CD4-positive, alpha-beta T cell treated with Interleukin-6 at 100 ng/mL for 8 hours (primary cell): ENCODE measurements at places on chromosomes 12 and 14.

GRCh38 chr14:100774164-100774537 lies 47.5 kb downstream of the DLK1 start:
- DNase-seq = no peak

DNA sequence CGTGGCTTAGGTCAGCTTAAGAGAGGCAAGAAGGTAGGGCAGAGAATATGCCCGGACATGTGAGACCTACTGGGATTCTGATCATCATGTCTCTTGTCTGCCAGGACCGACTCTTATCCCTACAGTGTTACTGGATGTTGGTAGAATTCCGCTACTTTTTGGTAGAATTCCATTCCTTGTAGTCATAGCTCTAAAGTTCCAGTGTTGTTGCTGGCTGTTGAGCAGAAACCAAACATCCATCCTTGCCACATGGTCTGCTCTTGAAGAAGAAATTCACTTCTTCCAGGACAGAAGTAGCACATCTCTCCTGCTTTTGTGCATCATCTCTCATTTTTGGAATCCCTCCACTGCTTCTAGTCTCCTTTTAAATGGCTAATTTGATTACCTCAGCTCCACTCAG lies 453.7 kb downstream of the RPL10L start:
- no peak for DNase-seq

GRCh38 chr12:12505544-12506495 lies 56.8 kb downstream of the DUSP16 start:
- peak; percentile 20 for DNase-seq

GRCh38 chr14:42535397-42535796 lies 928.7 kb downstream of the LRFN5 start:
- DNase-seq = no peak

DNA sequence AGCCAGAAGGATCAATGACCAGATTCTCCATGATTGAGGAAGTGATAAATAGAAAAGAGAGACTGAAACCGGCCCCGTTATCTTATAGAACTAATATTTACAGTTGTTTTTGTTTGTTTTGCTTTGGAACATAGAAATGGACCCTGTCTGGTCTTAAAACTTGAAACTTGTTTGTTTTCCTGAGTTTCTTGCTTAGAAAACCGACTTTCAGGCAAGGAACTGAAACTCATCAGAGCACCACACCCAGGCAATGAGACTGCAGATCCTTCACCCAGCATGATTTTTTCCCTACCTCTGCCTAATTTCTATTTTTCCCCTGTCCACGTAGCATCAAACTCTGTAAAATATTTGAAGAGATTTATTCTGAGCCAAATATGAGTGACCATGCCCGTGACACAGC lies 10.6 kb upstream of the CLEC12A start:
- no peak for DNase-seq

GRCh38 chr12:40241741-40242140 lies 16.9 kb downstream of the LRRK2 start:
- DNase-seq = no peak
